Tibial nerve (tissue), 4 donors: ENCODE measurements at places on chromosomes 5 and 9. TPM values are rescaled to one million over a fixed set of nuclear protein-coding genes. Genes with fewer than 3 reads are reported as not detected.

Gene RGS7BP
- 1.4 TPM for total RNA-seq

- peak; percentile 8 for DNase-seq
Measured at GRCh38 chr5:66143473-66144073, 527 bp upstream of the SREK1 start.

DNA sequence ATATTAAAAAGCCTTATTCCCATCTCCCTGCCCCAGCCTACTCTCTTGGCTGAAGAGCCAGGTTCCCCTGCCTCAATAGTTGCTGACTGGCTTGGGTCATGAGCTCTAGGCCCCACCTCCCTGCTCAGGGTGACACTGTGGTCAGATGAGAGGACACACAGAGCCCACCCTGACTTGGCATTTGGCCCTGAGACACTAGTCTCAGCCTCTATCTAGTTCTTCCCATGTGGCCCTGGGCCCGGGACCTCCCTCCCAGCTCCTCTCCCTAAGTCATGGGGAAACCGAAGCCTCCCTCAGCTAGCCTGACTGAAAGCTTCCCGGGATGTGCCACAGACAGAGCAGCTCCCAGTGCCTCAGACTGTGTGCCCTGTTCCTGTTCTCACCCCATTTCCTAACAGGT, 5.8 kb upstream of the MYOZ3 start:
- no peak for DNase-seq

- DNase-seq: no peak
Measured at GRCh38 chr9:35861161-35861897, 8.9 kb downstream of the OR13J1 start.

- DNase-seq: no peak
Measured at GRCh38 chr5:42656651-42657015, 100.0 kb upstream of the CCDC152 start.

Gene F2RL1
- total RNA-seq: 1.1 TPM

Gene ADGRD2
- not detected for total RNA-seq

DNA sequence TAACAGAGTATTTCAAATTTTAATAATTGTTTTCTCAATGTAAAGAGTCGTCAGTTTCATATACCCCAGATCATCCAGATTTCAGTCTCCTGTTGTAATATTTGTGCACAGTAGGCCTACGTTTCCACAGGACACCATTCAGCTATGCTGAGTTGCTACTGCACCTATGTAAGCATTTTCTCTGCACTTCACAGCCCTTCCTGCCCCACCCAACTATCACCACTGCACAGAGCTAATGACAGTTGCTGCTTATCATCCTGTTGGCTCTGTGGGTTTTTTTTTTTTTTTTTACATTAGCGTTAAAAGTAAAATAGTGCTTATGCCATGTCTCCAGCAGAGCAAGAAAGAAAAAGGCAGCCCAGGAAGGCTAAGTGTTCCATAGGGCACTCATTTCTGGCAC, 5.9 kb upstream of the PRKACG start:
- DNase-seq: no peak

Gene DMRT2
- total RNA-seq: 3.1 TPM

DNA sequence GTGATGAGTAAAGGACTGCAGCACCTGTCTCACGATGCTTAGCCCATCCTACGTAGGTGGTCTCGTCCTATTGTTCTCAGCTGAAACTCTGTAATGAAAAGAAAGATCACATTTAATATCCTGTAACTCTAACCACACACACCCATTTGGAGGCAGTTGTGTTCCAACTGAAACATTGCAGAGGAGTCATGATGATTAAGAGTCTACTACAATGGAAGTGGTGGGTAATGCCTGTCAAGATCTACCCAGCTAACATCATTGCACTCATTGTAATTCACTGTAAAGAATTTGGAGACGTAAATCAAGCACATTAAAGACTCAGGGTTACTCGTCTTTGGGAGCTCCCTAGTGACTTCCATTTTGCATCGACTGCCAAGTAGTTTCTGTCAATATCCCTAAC, 106.0 kb upstream of the PTPN3 start:
- DNase-seq: no peak

Gene FAM151B
- 0.90 TPM for total RNA-seq

Gene ZCCHC9
- 18.6 TPM for total RNA-seq

DNA sequence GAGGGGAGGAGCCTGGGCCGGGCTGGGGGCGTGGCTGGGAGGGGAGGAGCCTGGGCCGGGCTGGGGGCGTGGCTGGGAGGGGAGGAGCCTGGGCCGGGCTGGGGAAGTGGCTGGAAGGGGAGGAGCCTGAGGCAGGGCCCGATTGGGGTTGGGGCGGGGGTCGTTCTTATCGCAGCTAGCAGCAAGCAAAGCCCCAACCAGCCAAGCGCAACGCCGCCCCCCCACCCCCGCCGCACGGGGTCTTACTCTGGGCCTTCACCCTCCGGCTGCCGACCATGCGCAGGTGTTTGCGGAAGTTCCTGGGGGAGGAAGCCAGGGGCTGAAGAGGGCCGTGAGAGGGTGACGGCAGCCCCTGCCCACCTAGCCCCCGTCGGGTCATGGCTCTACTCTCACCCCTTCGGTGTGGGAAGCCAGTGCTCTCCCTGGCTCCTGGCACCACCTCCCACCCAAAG, 5.0 kb downstream of the NSMF start:
- DNase-seq: no peak

GRCh38 chr9:110089681-110090370, 118.1 kb downstream of the C9orf152 start:
- DNase-seq: no peak

Gene PPP2CA
- 42.8 TPM for total RNA-seq

Gene IFNA13
- total RNA-seq: not detected

DNA sequence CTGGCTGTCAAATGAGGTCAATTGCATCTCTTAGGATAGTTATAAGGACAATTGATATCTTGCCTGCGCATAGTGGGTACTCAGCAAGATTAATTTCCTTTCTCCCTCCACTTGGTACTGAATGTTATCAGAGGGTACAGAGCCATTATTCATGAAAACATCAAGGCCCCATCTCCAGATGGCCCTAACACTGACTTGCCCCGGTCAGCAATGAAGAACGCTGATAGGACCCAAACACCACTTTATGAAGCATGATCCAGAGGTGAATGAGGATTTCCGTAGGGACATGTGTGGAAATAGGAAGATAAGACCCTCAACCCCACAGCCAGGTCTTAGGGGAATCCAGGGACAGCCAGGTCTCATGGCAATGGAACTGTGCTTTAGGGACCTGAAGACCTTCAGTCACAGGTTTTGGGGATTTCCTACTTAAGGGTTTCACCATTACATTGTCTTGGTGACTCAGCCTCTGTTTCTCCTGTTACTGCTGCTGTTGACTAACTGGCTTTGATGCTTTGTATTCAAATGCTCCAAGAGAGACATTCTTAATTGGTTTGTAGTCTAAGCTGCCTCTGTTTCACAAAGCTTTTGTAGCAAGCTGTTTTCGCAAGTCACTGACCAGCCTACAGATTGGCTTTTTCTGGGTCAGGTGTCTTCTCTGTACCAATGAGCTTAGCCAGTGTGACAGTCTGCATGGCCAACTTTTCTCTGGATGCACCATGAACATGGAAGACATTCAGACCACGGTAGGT, 35.3 kb upstream of the IQGAP2 start:
- no peak for DNase-seq

- DNase-seq: no peak
Measured at GRCh38 chr5:131378721-131379541, 115.1 kb downstream of the CDC42SE2 start.

Gene ADAMTS19
- not detected for total RNA-seq

Gene DMXL1
- total RNA-seq: 78.3 TPM

DNA sequence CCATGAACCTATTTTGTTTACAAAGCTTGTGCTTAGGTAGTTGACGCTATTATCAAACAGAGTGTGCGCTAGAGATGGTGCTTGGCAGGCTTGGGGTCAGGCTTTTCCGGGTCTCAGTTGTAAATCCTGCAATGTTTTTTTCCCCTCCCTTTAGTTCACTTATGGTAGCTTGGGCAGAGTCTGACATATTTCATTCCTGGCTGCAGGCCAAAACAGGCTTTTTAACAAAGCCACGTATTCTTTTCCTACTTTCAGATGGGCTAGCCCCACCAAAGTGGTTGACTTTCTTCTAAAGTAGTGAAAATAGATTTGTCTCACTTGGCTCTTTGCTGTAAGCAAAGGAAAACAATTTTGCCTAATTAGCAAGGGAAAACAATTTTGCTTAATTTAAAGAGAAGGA, 58.0 kb upstream of the FBN2 start:
- DNase-seq: no peak

Gene LRRC19
- not detected for total RNA-seq

GRCh38 chr9:95188459-95188858, 129.1 kb downstream of the FANCC start:
- no peak for DNase-seq

GRCh38 chr5:117333011-117333410, 758.4 kb upstream of the SEMA6A start:
- no peak for DNase-seq

DNA sequence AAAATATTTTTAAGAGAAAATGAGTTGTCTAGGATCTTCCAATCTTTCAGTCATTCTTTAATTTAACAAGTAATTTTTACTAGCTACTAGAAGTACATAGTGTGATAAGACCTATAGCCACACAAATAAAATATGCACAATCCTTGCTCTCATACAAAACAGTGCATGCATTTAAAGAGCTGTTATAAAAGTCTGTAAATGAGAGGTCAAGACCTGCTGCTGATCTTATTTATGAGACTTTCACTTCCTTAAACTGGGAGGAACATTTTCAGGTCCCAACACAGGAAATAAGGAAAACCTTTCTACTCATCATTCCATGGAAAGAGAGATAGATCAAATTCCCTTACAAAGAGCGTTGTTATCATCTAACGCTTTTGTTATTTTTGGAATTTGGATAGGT, 54.2 kb upstream of the PAM start:
- no peak for DNase-seq

DNA sequence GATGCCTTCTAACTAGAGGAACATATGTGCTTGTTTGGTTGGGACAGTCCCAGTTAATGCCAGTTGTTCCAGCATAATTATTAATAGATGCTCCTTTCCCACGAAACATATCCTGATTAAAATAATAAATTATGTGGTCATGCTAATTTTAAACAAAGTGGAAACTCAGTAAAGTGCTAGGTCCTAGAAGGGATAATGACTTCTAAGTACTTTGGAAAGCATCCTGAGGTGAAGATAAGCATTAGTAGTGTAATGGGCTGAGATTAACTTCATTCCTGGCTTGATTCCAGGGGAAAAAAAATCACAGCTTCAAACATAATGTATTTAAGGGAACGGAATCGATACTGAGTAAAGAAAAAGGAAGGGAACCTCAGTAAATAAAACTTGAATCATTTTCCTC, 213.7 kb upstream of the SNX2 start:
- DNase-seq: no peak

DNA sequence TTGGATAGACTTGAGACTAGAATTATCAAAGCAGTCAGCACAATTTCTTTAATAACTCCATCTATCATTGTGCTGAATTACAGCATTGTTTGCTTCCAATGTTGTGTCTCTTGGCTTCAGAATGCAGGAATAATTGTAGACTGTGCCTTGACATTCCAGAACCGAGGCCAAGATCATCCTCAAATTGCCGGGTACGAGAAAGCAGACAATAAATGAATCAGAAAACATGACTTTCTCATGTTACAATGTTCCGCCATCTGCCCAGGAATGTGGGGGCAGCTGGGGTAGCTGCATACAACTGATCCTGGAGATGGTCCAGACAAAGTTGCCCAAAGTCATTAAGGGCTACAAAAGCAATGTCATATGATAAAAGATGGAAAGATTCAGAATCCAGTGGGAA, 206.2 kb upstream of the SGCD start:
- DNase-seq: no peak

Gene FAM200C
- 8.0 TPM for total RNA-seq

Gene IFNA2
- not detected for total RNA-seq

Gene RIMOC1
- total RNA-seq: 18.8 TPM

Gene MTX3
- 20.1 TPM for total RNA-seq

DNA sequence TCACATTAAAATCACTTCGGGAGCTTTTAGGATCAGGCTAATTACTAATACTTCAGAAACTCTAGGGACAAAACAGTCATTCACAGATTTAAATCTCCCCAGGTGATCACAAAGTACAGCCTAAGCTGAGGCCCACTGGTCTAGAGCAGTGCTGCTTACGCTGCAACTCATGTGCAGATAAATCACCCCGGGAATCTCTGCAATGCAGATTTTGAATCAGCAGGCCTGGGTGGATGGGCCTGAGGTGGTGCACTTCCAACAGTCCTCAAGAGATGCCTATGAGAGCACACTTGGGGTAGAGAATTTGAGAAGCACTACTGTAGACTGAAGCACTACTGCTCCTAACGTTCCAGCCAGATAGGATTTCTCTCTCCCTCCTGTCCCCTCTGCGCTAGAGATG, 28.4 kb downstream of the CSF1R start:
- no peak for DNase-seq

DNA sequence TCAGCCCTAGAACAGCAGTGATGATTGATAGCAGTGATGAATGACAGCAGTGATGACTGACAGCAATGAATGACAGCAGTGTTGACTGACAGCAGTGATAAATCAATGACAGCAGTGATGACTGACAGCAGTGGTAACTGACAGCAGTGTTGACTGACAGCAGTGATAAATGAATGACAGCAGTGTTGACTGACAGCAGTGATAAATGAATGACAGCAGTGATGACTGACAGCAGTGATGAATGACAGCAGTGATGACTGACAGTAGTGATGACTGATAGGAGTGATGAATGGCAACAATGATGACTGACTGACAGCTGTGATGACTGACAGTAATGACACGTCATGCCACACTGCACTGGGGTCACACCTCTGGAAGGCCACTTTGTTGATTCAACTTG, 106.8 kb downstream of the ENTREP1 start:
- no peak for DNase-seq

Gene LCN9
- not detected for total RNA-seq

Gene SLC36A3
- total RNA-seq: not detected

Gene RNF183
- not detected for total RNA-seq

GRCh38 chr5:36377192-36377591, 75.5 kb upstream of the RANBP3L start:
- DNase-seq: no peak

Gene GARIN3
- not detected for total RNA-seq
